ENCODE measurements at places on chromosomes 3 and 15.

- DNase-seq = peak; percentile 30
Observed at GRCh38 chr15:98518823-98519561, 129.3 kb upstream of the IGF1R start.

DNA sequence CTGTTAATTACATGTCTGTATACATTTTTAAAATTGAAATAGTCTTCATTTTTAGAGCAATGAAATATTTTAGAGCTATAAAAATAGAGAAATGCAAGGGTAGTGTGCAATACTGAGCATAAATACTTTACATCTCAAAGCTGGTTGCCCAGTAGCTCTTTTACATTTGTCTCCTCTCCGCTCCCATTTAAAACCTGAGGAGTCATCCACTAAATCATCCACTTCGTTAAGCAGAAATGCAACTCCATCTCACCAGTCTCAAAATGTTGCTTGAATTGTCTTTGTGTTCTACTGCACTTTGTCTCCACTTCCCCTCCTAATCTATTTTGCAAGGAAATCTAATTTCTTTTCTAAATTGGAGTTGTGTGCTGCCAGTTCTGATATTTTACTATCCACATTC lies 563.6 kb downstream of the VGLL3 start:
- no peak for DNase-seq

DNA sequence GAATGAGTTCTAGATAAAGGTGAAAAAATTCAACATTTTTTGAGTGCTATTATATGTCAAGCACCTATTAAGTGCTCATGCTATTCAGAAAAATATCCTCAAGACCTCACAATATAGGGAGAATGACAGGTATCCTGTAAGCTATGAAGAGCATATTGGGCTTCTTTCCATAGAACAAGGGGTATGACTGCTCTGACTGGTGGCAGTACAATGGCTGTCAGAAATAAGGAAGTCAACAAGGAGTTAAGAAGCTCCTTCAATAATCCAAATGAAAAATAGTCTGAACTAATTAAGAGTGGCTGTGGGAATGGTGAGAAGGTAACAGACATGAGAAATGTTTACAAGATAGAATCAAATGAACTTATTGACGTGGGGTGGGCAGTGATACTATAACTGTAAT lies 24.7 kb downstream of the NPTN start:
- DNase-seq = no peak

DNA sequence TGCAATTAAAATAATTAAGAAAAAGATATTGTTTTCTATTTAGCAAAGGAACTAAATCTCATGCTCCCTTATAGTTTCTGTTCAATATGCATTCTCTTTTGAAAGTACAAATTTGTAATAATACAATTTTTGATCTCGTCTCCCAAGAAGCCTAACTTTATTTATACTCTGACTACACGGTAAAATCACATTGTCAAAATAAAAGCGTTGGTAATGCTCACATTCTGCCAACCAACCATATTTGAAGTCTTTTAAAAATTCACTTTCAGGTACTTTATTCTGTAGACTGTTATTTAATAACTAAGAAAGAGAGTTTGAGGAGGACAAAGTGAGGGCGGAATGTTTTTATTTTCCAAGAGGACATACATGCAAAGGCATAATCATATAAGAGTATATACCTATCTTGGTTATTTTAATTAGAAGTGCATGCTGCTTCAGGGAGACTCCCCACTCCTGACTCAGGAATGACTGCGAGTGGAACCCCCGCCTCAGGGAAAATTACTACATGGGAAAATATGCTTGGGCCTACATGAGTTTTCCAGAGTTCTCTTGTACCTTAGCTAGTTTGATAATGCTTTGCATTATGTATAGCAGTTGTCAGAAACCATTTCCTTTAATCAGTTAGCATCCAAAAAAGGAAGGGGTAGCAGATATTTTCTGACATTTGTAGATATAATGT lies 19.3 kb downstream of the MBNL1 start:
- no peak for DNase-seq

DNA sequence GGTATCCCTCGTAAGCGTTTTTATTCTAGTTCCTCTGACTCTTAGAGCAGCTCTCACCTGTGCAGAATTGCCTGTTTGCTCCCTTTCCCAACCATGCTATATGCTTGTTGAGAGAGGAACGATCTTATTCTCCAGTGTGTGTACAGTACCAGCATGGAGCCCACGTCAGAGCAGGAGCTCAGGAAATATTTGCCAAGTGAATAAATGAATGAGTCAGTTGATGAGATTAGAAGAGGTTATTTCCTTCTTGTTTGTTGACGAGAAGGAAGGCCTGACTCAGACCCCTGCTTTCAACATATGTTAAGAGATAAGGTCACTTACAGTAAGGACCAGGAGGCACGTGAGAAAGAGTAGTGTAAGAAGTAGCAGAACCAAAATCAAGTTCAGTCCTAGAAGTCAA lies 106.3 kb upstream of the ABHD17C start:
- DNase-seq = no peak

DNA sequence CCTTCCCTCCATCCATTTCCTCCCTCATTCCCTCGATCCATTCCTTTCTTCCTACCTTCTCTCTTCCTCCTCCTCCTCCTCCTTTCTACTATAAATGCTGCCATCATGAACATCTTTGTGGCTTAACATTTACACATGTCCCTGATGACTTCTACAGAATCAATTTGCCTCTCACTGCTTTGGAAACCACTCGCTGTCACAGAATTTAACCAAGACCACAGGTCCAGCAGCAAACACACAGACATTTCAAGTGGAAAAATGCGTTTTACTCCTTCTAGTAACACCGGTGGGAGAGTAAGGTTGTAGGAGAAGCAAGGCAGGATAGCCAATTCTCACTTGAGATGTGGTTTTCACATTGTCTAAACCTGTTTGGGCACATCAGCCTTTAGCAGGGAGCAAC lies 101.4 kb upstream of the LRIG1 start:
- no peak for DNase-seq

GRCh38 chr3:42902257-42902656 lies 3.7 kb upstream of the ZNF662 start:
- no peak for DNase-seq

DNA sequence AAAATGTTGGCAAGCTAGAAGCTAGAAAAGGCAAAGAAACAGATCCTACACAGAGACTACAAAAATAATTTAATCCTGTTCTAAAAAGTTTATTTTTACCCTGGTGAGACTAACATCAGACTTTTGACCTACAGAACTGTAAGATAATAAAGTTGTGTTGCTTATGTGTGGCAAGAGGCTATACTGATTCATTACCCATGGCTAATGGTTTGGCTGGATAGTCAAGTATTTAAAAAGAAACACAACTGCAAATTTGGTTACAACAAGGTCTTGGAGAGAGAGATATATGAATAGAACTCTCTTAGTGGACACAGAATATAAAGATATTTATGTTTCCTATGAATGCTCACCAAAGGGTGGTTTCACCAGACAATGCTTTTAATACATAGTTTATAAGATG lies 364.2 kb upstream of the PLSCR5 start:
- DNase-seq = no peak

DNA sequence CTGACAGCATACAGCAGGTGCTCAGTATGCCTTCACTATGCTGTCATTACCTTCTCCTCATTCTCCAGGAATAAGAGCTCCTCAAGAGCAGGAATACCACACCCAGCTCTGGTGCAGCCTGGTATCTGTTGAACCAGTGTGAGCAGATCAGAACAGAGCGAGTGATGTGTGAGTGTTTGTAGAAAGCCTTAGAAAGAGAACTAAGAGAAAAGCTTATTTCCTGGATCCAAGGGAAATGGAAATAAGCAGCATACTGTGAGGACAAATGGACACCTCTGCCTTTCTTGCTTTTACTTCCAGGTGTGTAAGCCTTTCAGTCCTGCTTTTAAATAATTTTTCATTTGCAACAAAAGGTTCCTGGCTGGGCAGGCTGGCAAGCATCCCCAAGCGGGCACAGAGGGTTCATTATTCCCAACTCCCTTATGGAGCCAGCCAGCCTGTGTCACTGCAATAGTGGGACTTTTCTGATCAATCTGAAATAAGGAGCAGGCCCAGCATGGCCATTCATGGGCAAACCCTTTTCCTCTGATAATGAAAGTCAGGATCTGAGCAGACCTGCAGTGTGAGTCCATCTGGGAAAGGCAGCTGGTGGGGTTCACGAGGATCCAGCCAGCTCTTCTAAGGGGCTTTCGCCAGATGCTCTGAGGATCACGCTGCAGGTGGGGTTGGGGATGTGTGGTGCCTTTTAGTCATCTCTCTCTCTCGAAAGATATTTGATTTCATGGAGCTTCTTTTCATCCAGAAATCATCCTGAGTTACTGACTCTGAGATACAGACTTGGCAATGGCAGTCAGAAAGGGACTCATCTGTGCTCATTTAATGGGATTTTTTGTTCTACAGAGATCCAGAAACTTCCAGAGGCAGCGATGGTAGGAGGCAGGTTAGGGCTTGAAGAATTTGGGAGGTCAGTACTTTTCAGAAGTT lies 594.9 kb upstream of the CFAP20DC start:
- no peak for DNase-seq

GRCh38 chr15:62766599-62766998 lies 275.9 kb upstream of the TPM1 start:
- no peak for DNase-seq

GRCh38 chr3:16884084-16884747 lies 539 bp upstream of the PLCL2 start:
- DNase-seq = no peak

Data from NCI-H2107 (cell line).